ENCODE measurements at places on chromosomes 2 and 18. TPM values are rescaled to one million over a fixed set of nuclear protein-coding genes. Genes with fewer than 3 reads are reported as not detected.

- no peak for DNase-seq
Observed at GRCh38 chr2:143550500-143550899, 421.3 kb downstream of the ARHGAP15 start.

DNA sequence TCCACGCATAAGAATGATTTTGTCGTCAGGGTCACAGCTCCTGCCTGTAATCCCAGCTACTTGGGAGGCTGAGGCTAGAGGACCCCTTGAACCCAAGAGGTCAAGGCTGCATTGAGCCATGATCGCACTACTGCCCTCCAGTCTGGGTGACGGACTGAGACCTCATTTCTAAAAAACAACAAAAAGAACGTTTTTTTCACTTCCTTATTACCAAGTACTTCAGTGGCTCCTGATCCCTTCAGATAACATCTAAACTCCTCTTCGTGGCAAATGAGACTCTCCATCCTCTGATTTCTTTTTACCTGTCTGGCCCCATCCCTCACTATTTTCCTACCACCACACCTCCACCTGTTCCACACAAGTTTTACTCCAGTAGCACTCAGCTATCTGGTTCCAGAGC is 105.4 kb upstream of the TLK1 start:
- DNase-seq: no peak

DNA sequence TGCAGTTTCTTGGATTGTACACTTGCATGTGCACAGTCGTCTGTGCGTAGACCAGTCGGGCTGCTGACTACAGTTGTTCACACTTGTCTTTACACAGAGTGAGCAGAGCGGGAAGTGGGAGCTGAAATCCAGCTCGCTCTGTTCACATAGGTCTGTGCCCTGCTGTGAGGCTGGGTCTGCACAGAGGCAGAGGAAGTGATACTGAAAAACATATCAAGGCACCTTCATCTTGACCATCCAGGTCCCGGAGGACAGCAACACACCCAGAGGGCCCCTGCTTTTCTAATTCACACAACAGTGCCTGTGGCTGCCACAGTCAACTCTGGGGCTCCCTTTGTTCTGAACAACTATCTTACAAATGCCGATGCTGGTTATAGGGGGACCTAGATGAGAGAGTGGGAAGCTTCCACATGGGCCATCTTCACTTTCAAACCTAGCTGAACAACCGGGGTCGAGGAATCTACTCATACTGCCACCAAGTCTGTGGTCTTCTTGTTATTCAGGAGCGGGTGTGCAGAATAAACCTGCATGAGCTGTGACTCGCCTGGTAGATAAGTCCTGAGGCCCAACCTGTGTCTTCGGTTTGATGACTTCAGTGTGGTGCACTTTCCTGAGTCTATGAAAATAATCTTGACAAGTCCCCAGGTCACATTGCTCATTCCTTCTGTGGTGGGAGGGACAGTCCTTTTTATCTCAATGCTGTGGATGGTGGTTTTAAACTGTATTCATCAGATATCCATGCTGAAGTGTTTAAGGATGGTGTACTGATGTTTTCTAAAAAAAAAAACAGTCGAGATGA is 3.5 kb upstream of the ADNP2 start:
- DNase-seq: no peak

DNA sequence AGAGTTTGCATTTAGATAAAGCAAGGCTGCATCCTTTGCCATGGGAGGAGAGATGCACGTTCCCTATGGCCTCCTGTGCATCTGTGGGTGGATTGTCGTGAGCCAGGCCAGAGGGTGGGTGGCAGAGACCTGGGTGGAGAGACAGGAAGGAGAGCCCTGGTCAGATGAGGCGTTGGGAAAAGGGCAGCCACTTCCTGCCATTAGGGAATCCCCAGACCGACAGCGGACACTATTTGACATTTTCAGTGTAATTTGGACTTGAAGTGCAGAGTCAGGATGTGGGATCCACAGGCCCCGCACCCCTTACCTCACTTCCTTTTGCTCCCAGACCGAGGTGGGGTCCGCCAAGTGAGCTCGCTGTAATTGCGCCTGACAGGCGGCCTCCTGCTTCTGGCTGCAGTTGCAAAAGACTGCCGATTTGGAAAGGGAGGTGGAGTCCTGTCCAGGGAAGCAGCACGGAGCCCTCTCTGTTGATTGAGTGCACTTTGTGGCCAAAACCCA is 150.0 kb downstream of the DYSF start:
- peak; percentile 41 for DNase-seq

DNA sequence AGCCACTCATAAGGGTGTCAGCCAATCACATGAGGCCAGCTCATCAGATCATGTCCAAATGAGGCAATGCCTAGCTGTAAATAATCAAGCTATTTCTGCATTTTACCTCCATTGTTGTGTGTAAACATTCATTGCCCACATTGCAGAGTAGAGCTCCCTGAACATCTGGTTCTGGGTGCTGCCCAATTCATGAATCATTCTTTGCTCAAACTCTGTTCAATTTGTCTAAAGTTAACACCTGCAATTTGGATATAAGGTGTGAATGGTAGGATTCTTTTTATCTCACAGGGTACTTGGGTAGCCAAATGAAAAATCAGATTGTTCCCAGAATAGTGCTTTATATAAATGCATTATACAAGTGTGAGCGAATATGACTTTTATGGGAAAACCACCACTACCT is 345.5 kb upstream of the NT5C1B start:
- DNase-seq: no peak

DNA sequence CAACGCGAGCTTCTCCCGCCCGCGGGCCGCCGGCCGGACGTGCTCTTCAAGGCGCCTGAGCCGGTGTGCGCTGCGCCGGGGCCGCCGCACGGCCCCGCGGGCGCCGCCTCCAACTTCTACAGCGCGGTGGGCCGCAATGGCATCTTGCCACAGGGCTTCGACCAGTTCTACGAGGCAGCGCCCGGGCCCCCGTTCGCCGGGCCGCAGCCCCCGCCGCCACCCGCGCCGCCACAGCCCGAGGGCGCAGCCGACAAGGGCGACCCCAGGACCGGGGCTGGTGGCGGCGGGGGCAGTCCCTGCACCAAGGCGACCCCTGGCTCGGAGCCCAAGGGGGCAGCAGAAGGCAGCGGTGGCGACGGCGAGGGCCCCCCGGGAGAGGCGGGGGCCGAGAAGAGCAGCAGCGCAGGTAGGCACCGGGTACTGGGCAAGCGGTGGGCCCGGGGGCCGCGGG is 676 bp downstream of the HOXD11 start:
- DNase-seq: no peak

- DNase-seq: no peak
Observed at GRCh38 chr2:181438261-181438660, 18.9 kb upstream of the ITGA4 start.

GRCh38 chr2:8465560-8465959 is 216.3 kb upstream of the ID2 start:
- no peak for DNase-seq

DNA sequence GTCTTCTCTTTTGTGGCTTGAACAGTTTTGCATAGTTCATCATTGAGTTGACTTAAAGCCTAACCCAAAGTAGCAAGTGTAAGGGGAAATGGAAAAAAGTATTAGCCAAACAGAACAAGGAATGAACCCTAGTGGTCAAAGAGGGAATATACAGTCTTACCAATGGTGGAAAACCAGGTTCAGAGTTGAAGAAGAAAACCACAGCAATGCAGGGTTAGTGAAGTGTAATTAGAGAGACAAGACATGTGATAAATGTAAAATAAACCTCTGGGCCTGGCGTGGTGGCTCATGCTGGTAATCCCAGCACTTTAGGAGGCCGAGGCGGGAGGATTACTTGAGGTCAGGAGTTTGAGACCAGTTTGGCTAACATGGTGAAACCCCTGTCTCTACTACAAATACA is 2.4 kb downstream of the TTN start:
- no peak for DNase-seq

DNA sequence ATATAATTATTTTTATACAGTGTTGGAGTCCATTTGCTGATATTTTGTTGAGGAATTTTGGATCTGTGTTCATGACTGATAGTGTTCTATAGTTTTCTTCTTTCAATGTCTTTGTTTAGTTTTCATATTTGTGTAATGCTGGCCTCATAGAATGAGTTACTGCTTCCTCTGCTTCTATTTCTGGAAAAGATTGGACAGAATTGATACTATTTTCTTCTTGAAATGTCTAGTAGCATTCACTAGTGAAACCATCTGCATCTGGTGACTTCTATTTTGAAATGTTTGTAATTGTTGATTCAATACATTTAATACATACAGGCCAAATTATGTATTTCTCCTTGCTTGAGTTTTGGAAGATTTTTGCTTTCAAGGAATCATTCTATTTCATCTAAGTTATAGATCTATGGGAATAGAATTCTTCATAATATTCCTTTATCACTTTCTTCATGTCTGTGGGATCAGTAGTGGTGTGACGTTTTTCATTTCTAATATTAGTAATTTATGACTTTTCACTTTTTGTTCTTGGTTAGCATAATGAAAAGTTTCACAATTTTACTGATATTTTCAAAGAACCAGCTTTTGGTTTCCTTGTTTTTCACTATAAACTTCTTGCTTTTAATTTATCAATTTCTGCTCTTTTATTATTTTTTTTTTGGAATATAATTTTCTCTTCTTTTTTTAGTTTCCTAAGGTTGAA is 509.9 kb upstream of the VRK2 start:
- no peak for DNase-seq

DNA sequence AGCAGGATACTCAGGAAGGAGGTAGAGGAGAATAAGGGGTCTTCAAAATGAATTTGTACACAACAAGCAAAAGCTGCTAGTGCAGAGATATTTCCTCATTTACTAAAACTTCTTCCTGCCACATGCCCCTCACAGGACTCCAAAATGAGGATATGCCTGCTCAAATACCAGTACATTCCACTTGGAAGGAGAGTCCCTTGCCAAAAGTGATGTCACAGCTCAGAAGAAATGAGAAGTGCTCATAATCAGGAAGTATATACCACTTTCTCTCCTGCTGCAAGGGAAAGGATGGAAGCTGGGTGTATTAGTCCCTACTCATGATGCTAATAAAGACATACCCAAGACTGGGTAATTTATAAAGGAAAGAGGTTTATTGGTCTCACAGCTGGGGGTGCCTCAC is 87.7 kb upstream of the FSHR start:
- DNase-seq: no peak

GRCh38 chr2:165609672-165610071 is 140.2 kb downstream of the CSRNP3 start:
- no peak for DNase-seq

GRCh38 chr2:96949701-96950350 is 36.6 kb downstream of the FAM178B start:
- DNase-seq: no peak

DNA sequence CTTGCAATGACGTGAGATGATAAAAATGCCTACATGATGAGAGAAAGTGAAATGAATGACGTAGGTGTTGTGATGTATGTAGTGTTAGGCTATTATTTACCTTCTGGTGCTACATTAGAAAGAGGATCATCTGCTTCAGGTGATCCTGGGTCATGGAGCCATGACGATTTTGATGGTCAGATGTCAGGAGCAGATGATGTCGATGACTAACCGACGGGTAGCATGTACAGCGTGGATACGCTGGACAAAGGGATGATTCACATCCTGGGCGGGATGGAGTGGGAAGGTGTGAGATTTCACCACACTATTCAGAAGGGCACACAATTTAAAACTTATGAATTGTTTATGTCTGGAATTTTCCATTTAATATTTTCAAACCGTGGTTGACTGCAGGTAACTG is 43.5 kb upstream of the ACVR1C start:
- peak; percentile 27 for DNase-seq

DNA sequence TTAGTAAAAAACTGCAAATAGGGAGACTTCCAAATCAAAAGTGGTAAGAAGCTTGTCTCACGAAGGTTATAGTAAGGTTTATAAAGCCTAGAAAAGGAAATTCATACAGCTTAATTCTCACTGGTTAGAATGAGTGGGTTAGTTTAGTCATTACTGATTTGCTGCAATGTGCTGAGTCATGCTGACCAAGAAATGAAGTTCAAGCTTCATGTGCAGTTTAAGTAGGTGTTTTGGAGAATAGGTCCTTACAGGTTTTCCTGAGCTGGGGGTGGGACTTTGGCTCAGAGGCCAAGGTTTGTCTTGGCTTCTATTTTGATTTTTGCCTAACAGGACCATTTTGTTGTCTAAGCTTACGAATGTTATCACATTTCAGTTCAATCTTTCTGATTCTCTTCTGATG is 15.1 kb downstream of the CLIP4 start:
- peak; percentile 67 for DNase-seq

GRCh38 chr2:57881998-57882888 is 164.4 kb upstream of the VRK2 start:
- peak; percentile 5 for DNase-seq

DNA sequence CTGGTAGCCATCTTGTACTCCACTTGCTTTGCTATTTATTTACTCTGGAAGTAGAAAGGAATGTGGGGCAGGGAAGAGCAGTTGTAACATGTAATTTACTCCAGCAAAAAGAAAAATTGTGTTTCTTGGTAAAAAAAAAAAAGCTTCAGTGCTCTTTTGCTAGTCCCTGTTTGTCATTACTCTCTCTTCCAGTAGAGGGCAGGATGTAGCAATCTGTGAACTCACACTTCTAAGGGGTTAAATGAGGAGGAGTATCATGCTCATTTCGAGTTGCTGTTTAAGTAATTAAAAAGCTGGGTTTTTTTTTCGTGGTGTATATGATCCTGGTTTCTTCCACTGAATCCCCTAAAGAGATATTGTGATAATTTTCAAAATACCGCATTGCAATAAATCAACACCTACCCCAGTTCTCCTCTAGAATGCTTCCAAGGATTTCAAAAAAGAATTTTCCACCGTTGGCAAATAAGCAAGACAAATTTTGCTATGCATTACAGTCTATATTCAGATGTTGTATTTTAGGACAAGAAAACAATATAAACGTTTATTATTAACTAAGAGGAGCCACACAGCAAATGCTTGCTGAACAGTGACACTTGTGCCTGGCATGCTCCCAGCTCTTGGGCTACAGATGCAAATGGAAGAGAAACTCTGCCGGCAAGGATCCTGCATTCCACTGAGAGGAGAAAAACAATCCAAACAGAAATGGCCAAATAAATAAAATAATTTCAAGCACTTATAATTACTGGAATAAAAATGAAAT is 261.6 kb downstream of the ASXL3 start:
- peak; percentile 52 for DNase-seq

- DNase-seq: no peak
Observed at GRCh38 chr2:160893581-160893980, 266.6 kb upstream of the TANK start.

- peak; percentile 18 for DNase-seq
Observed at GRCh38 chr2:96685577-96686459, 43.3 kb downstream of the FER1L5 start.

Gene HOXD1
- 6.7 TPM for total RNA-seq

Gene GPBAR1
- not detected for total RNA-seq

Gene CRYBA2
- not detected for total RNA-seq

Gene VWC2L
- not detected for total RNA-seq

Gene ICOS
- total RNA-seq: not detected

Gene CTLA4
- total RNA-seq: 0.44 TPM

Gene PMAIP1
- total RNA-seq: 13.7 TPM

Gene BCL2
- total RNA-seq: 0.87 TPM

Gene GCG
- not detected for total RNA-seq

Gene NEU4
- under 0.01 TPM for total RNA-seq

Data from lung microvascular endothelial cell (primary cell).